Activated CD4-positive, alpha-beta T cell treated with anti-CD3 and anti-CD28 coated beads, Interleukin-2, amount 50 U/mL, for 24 hours (primary cell): ENCODE measurements at places on chromosomes 6 and 20.

- no peak for DNase-seq
Observed at GRCh38 chr20:62511300-62511914, 35.6 kb upstream of the GATA5 start.

GRCh38 chr6:727856-728255 lies 34.9 kb upstream of the EXOC2 start:
- no peak for DNase-seq

GRCh38 chr20:2379511-2380229 lies 1.0 kb upstream of the TGM6 start:
- DNase-seq = no peak

- no peak for DNase-seq
Observed at GRCh38 chr6:110741517-110741916, 73.8 kb downstream of the CDK19 start.

- DNase-seq = no peak
Observed at GRCh38 chr6:100393493-100393892, 71.2 kb downstream of the SIM1 start.

DNA sequence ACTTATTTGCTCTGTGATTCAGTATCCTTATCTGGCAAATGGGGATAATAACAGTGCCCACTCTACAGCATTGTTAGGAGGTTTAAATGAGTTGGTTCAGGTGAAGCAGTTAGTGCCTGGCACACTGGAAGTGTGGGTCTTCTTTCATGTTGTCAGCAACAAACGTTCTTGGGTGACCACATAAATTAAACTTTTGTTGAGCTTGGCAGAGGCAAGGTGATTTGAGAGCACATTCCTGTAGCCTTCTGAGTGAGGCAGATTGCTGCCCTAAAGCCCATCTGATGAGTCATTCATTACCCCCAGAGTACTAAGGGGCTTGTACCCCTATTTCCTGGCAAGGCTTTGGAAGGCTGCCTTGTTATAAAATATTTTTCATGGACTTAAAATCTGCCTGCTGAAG lies 25.8 kb downstream of the SEC23B start:
- no peak for DNase-seq

GRCh38 chr20:61937146-61937962 lies 128.3 kb downstream of the TAF4 start:
- no peak for DNase-seq

- no peak for DNase-seq
Observed at GRCh38 chr20:16732506-16733152, 2.8 kb downstream of the SNRPB2 start.

- DNase-seq = no peak
Observed at GRCh38 chr6:140744659-140745320, 1370.3 kb upstream of the CITED2 start.

- peak; percentile 20 for DNase-seq
Observed at GRCh38 chr6:41066867-41067304, 5.3 kb downstream of the OARD1 start.
